ENCODE measurements at places on chromosomes 12 and 14.

DNA sequence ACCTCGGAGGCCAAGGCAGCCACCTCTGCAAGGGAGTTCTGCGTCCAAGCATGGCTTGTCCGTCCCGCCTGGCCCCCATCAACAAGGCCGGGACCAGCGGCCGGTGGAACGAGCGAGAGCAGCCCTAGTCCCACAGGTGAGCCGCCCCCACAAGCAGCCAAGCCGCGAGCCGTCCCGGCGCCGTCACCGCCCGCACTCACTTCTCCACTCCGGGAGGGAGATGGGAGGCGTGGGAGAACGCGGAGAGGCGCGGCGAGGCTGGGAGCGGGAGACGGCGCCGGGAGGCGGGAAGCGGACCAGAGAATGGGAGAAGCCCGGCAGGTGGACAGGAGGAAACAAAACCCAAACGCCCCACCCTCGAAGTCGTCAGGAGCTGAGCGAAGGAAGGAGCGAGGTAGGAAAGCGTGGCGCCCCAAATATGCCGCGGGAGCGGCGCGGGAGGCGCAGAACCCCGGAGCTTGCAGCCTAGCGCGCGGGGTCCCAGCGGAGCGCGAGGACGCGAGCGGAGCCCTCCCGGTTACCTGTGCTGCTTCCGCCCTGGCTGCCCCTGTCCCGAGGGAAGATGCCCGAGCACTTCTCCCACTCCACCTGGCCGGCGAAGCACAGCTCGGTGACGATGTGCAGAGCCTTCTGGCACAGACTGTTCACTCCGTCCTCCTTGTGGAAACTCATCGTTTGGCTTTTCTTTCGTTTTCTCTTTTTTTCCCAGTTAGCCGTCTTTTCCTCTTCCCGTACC, 600 bp downstream of the SYT10 start:
- DNase-seq: no peak

GRCh38 chr12:27449893-27450534, 3.5 kb downstream of the SMCO2 start:
- DNase-seq: no peak

DNA sequence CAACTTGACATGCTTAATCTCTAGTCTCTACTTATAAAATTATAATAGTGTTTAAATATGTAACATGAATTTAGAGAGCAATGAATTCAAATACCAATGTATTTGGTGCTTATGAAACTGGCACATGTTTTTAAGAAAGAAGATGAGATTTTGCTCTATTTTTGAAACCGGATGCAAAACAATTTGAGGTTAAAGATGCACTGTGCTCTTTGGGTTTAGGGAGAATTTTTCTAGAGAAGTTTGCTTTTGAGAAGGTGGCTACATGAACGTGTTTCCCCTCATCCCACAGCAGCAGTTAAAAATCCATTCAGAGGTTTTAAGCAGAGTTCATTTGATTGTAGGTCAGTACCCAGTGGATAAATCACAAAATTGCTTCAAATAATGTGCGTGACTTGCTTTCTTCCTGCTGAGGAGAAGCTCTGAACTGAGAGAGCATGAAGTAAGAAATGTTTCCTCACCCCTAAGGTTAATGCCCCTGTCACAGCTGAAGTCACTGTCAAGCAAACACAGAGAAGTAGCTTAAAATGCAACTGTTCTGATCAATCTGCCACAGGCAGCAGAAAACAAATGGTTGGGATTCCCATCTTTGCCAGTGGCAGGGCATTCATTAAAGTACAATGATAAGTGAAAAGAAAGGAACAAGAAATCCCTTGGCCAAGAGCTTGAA, 241.9 kb upstream of the SYT1 start:
- DNase-seq: no peak

DNA sequence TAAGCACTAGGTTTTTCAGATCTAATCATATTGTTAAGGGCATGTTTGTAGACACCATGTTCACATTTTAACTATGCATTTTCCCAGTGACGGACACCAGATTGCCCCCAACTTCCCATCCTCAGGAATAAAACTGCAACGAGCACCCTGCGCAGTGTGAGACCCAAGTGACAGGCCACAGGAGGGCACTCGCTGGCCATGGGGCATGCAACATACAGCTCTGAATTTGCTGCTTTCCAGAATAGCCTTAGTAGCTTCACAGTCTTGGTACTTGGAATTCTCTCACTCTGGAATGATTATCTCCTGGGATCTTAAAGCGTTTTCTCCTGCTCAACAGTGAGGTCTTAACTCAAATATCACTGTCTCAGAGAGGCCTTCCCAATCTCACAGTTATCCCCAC, 972 bp upstream of the DDX47 start:
- no peak for DNase-seq

GRCh38 chr12:80539029-80539428, 95.0 kb downstream of the PTPRQ start:
- no peak for DNase-seq

- no peak for DNase-seq
Observed at GRCh38 chr14:22839159-22839779, 2.9 kb downstream of the MMP14 start.

DNA sequence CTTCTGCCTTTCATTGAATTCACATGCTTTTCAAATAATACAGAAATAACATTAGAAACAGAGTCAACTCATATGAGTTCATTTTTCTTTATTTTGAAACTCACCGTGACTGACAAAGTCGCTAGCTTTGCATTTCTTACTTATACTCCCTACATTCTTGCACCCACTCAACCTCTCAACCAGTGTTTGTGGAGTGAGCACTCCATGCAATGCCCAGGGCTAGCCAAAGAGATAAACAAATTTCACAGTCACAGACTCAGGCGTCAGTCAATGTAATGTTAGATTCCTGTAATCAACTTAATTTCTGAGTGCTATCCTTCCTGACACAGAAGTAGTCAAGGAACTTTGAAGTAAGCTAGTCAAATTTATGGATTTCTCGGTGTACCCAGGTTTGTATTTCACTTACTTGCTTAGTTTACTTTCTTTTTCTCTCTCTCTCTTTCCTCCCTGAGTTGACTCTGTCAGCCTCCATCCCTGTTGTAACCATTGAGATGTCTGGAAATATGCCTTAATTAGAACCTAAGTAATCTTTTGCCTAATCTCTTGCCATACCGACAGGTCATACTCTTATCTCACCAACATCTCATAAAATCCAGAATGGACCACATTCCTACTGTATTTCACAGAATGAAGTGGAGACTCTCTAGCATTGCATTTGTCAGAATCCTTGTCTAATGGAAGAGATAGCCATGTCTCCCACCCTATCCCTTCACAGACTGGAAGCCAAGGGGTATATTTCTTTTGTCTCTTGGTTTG, 413.0 kb downstream of the AEBP2 start:
- DNase-seq: no peak

- no peak for DNase-seq
Observed at GRCh38 chr14:94974422-94974821, 182.9 kb downstream of the DICER1 start.

- no peak for DNase-seq
Observed at GRCh38 chr12:120118321-120119061, 1.9 kb upstream of the RAB35 start.

DNA sequence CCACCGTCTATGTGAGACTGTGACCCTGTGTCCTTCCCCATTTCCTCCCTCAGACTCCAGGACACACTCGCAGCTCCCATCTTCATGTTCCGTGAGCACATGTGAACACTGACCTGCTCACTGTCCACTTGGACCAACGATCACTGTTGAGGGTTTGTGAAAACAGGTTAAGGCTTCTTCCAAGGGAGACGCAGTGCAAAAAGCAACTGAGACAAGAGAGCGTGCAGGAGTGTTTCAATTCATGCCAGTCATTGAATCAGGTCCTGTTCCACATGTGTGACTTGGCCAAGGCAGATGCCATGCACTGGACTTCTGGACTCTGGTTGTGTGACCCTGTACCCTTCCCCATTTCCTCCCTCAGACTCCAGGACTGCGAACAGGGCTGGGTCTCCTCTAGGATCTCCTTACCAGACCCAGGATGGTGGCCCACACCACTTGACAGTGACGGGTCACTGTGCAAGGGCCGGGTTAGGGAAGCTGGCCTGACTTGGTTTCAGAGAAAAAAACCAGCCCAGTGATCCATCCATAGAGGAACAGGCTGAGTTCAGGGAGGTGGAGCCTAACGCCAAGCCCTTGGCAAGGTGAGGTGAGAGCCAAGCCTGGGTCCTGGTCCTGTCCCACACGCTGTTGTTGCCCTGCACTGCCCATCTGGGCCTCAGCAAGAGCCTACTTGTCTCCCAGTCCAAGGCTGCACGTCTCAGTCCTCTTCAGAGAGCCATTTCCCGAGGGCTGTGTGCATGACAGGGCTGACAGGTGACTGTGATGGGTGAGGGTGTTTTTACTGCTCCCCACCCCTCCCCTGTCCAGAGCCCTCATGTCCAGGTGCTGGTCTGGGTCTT, 5.7 kb upstream of the KRT5 start:
- no peak for DNase-seq

DNA sequence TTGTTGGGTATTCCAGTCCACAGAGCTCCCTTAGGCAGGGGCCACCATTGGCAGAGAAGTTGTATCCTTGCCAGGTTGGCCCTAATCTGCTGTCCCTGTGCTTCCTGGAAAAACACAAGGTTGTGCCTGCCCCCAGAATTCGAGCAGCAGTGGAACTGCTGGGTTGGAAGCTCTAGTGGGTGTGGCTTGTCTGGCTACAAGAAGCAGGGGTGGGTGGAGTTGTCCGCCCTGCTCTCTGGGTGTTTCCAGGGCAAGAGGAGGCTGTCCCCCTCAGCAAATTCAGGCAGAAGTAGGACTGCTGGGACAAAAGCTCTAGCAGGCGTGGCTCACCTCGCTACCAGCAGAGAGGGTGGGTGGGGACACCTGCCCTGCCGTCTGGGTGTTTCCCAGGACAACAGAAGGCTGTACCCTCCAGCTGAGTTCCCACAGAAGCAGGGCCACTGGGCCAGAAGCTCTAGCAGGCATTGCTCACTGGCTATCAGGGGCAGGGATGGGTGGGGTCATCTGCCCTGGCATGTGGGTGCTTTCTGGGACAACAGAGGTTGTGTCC, 72.8 kb upstream of the NPAS3 start:
- DNase-seq: no peak

- no peak for DNase-seq
Observed at GRCh38 chr12:95151821-95152220, 65.4 kb downstream of the FGD6 start.

- DNase-seq: no peak
Observed at GRCh38 chr14:52954346-52955214, 3.7 kb upstream of the FERMT2 start.

- DNase-seq: no peak
Observed at GRCh38 chr14:40452674-40453073, 1020.4 kb upstream of the FBXO33 start.

DNA sequence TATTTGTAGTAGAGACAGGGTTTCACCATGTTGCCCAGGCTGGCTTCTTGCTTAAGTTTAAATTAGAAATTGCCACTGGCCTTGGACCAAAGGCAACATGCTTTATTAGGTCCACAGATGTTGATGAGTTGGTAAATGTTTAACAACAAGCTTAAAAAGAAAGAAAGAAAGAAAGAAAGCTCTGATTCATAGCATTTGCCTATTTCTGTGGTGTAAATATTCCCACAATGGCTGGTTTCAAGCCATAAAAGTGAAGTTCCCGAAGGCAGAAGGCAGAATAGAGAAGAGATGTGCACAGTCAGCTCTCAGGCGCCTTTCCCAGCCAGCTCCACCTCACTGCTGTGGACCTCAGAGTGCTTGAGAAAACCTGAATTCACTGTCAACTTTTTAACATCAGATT, 26.4 kb downstream of the KCNK13 start:
- DNase-seq: no peak

DNA sequence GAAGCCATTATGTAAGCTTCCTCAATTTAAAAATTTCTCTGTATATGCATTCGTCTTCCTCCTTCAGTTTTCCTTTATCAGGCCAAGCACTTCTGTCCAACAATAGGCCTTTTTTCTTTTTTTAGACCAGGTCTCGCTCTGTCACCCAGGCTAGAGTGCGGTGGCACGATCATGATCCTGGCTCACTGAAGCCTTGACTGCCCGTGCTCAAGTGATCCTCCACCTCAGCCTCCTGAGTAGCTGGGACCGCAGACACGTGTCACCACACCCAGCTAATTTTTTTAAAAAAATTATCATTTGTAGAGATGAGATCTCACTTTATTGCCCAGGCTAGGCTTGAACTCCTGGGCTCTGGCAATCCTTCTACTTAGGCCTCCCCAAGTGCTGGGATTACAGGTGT, 25.8 kb downstream of the TAOK3 start:
- no peak for DNase-seq

- DNase-seq: no peak
Observed at GRCh38 chr14:95330591-95331370, 11.1 kb upstream of the CLMN start.

- DNase-seq: no peak
Observed at GRCh38 chr12:44077294-44077693, 241.4 kb downstream of the TMEM117 start.

DNA sequence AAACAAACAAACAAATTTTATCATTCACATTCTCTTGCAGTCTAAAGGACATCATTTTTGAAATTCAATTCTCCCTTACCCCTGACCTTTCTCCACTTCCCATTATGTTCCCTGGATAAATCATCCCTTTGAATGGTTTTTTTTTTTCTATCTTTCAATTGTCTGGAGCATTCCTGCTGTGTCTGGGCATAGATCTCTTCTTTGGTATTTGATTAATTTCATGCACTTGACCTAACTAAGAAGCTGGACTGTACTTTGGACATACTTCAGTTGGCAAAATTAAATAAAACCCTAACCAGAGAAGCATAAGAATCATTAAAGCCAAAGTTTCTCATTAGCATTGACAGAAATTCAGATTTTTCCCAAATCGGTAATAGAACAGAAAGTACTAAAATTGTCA, 163.6 kb upstream of the BMP4 start:
- DNase-seq: no peak

GRCh38 chr12:1093166-1093751, 102.2 kb downstream of the ERC1 start:
- peak; percentile 38 for DNase-seq

DNA sequence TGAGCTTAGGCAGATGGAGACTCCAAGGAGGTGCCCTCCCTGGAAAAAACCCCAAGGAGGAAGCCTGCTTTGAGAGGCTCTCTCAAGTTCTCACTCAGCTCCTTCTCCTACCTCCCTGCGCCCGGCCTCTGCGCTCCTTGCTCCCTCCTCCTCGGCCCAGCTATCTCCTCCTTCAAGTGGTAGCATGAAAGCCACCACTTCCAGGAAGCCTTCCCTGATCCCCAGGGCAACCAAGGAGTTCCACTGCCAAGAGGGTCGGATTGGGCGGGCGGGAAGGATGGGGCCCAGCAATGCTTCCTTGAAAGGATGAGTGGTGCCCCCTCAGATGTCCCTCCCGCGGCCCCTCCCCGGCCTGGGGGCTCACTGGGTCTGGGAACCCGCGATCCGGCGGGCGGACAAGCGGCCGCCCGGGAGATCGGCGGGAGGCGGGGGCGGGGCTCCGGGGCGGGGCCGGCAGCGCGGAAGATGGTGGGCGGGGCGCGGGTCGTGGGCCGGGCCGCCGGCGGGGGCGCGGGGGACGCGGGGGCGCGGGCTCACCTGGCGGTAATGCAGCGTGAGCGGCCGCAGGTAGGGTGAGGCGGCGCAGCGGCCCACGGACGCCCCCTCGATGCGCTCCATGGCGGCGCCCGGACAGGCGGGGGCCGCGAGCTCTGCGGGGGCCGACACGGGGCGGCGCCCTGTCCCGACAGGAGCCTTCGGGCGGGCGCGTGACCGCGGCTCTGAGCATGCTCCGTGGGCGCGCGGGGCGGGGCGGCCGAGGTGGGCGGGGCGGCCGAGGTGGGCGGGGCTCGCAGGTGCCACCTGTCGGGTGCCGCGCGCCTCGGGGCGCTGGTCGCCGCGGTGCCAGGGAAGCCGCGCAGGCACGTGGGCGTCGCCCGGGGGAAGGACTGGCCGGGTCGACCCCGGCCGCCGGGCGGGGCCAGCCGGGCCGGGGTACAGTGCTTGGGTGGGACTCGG, at the start of gene NUDT14:
TSS of gene NUDT14 (minus strand) at position 721 of the 957 bp plus-strand sequence. CDS start at position 618, 103 bp downstream.
- peak; percentile 88 for DNase-seq

All from stimulated activated CD4-positive, alpha-beta T cell treated with anti-CD3 and anti-CD28 coated beads, Interleukin-2, amount 100 ng/mL, for 48 hours (primary cell).